Chondrocyte (in vitro differentiated cells): ENCODE measurements at places on chromosomes 2 and 18. TPM values are rescaled to one million over a fixed set of nuclear protein-coding genes. Genes with fewer than 3 reads are reported as not detected.

GRCh38 chr18:6593142-6593885, 136.2 kb upstream of the ARHGAP28 start:
- no peak overlapping the region for H3K4me3 ChIP-seq
- no peak overlapping the region for H3K27ac ChIP-seq
- peaks cover 45% of the 10 kb centered on the region for H3K4me1 ChIP-seq
- H3K36me3 ChIP-seq = no peaks in the 10 kb centered on the region
- H3K27me3 ChIP-seq = no peaks in the 10 kb centered on the region

- no peak overlapping the region for H3K27ac ChIP-seq
- DNase-seq = no peak
- no peaks in the 10 kb centered on the region for H3K36me3 ChIP-seq
These were observed 70.2 kb upstream of the TEX51 start for GRCh38 chr2:126828491-126828890.

DNA sequence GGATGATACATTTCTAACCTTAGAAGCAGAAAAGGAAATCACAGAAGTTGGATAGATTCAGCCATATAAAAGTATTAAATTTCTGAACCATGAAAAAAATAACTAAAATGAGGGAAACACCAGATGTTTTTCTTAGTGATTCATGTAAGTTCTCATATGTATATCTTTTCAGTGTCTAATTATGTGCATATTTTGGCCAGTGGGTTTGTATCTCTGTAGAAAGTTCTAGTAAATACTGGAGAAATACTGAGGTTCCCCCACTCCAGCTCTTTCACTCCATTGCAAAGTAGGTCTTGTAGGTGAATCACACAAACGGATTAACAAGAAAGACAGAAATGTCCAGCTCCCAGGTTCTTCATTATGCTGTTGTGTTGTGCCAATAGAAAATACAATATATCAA, 222.3 kb downstream of the NEDD4L start:
- peaks cover 73% of the 10 kb centered on the region for H3K4me1 ChIP-seq
- H3K36me3 ChIP-seq = no peaks in the 10 kb centered on the region

- H3K4me1 ChIP-seq = no peaks in the 10 kb centered on the region
- H3K27ac ChIP-seq = no peak overlapping the region
- H3K27me3 ChIP-seq = peaks cover 6% of the 10 kb centered on the region
- DNase-seq = no peak
- no peak overlapping the region for H3K4me3 ChIP-seq
These were observed 256.3 kb downstream of the LRRTM1 start for GRCh38 chr2:80048296-80048695.

DNA sequence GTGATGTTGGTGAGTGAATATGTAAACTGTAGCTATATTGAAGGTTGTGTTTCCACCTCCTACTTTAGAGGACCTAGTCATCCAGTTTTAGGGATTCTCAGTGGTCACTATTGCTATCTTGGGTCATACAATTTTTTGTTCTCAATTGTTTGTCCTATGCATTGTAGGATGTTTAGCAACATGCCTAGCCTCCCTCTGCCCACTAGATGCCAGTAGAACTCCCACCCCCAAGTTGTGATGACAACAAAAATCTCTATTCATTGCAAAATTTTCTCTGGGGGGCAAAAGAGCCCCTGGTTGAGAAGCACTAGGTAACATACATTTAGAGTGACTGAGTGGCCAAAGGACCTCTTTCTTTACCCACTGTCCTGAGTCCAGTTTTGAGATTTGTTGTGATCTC, 87.3 kb downstream of the LRRTM4 start:
- no peak overlapping the region for H3K4me3 ChIP-seq
- no peak overlapping the region for H3K27ac ChIP-seq
- no peak for DNase-seq
- H3K27me3 ChIP-seq = peaks cover 2% of the 10 kb centered on the region
- H3K36me3 ChIP-seq = no peaks in the 10 kb centered on the region
- H3K4me1 ChIP-seq = no peaks in the 10 kb centered on the region

GRCh38 chr2:41955316-41956043, 92.3 kb upstream of the PKDCC start:
- peaks cover 59% of the 10 kb centered on the region for H3K4me1 ChIP-seq
- H3K27me3 ChIP-seq = no peaks in the 10 kb centered on the region
- no peak overlapping the region for H3K4me3 ChIP-seq
- no peak for DNase-seq
- peak overlapping the region; percentile 74 for H3K27ac ChIP-seq

DNA sequence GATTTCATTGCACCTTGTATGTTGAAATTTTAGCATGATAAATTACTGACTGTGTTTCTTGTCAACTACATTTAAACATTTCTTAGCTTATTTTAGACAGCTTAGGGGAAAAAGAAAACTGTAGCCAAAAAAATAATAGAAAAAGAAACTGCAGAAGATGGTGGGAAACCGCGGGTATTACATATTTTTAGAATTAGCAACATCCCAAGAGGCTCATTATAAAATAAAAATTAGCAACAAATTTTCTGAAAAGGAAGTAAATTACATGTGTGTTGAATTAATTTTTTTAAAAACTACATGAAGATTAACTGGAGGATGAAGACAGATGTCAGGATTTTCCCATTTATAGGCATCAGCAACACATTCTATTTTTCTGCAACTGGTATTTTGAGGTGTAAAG, 4.3 kb downstream of the PELI1 start:
- peak overlapping the region; percentile 53 for H3K27ac ChIP-seq
- H3K36me3 ChIP-seq = no peaks in the 10 kb centered on the region
- H3K4me1 ChIP-seq = peaks cover 58% of the 10 kb centered on the region
- no peak for DNase-seq
- H3K27me3 ChIP-seq = no peaks in the 10 kb centered on the region

DNA sequence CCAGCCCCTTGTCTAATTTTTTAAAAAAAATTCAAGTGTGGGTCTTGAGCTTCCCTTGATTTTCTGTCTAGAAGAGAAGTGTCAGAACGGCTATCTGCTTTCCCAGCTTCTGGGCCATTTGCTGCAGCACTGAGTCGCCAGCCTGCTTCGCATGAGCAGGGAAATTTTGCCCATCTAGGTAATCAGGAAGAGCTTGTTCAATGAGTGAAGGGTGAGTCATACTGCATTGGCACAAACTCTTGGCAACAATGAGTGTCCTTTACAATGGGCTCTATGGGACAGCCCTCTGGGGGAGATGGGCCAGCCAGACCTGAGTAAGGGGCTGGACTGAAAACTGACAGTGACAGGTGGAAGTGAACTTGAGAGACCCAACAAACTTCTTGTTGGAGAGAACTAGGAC, 2.4 kb upstream of the RNF144A start:
- no peak overlapping the region for H3K27ac ChIP-seq
- no peak for DNase-seq
- no peaks in the 10 kb centered on the region for H3K27me3 ChIP-seq
- no peak overlapping the region for H3K4me3 ChIP-seq

GRCh38 chr2:3628241-3628679, 29.7 kb upstream of the ALLC start:
- no peak overlapping the region for H3K27ac ChIP-seq
- no peaks in the 10 kb centered on the region for H3K4me1 ChIP-seq
- H3K36me3 ChIP-seq = no peaks in the 10 kb centered on the region
- H3K4me3 ChIP-seq = no peak overlapping the region
- DNase-seq = peak; percentile 86

- no peaks in the 10 kb centered on the region for H3K4me1 ChIP-seq
- H3K36me3 ChIP-seq = no peaks in the 10 kb centered on the region
These were observed 86.1 kb downstream of the L3MBTL4 start for GRCh38 chr18:6328621-6329010.

DNA sequence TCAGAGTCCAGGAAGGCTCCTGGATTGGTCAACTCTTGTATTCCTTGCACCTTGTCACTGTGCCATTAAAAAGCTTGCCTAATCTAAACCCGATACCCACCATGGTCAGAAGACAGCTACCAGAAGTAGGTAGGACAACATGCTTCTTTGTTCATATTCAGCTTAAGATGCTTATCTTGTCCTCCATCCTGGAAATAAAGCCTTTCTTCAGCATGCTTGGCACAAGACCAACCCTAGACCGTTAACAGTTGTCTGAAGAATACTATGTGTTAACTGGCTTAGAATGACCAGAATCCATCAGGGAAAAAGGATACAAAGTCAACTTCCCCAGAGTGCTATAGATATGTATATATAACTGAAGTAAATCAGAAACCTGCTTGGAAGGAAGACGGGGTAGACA, 193.9 kb downstream of the ZRANB3 start:
- H3K27ac ChIP-seq = no peak overlapping the region
- H3K27me3 ChIP-seq = no peaks in the 10 kb centered on the region
- H3K4me1 ChIP-seq = no peaks in the 10 kb centered on the region
- DNase-seq = no peak
- peaks cover 3% of the 10 kb centered on the region for H3K36me3 ChIP-seq
- no peak overlapping the region for H3K4me3 ChIP-seq

DNA sequence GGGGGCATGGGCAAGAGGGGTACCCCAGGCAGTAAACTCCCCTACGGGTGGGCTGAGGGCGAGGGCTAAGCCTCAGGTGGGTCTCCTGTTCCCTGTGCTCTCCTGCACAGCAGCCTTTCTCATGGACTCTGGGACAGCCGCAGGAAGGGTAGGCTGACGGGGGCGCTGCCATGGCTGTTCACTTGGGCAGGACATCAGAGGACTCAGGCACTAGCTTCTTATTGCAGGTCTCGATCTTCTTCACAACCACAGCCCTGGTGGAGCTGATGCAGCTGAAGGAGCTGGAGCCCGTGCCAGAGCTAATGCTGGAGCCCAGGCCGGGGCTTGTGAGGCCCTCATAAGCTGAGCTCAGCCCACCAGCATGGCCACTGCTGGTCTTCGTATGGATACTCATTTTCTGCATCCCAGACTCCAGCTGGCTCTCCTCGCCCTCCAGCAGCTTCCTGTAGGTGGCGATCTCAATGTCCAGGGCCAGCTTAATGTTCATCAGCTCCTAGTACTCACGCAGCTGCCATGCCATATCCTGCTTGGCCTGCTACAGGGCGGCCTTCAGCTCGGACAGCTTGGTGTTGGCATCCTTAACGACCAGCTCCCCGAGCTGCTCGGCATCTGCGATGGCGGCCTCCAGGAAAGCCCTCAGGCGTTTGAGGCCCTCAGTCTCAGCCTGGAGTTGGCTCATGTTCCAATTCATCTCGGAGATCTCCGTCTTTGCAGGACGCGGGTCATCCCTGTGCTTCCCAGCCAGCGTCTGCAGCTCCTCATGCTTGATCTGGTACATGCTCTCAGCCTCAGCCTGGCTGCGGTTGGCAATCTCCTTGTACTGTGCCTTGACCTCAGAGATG, 359.8 kb upstream of the SETBP1 start:
- no peaks in the 10 kb centered on the region for H3K27me3 ChIP-seq
- DNase-seq = peak; percentile 71
- no peaks in the 10 kb centered on the region for H3K36me3 ChIP-seq
- H3K4me3 ChIP-seq = no peak overlapping the region

DNA sequence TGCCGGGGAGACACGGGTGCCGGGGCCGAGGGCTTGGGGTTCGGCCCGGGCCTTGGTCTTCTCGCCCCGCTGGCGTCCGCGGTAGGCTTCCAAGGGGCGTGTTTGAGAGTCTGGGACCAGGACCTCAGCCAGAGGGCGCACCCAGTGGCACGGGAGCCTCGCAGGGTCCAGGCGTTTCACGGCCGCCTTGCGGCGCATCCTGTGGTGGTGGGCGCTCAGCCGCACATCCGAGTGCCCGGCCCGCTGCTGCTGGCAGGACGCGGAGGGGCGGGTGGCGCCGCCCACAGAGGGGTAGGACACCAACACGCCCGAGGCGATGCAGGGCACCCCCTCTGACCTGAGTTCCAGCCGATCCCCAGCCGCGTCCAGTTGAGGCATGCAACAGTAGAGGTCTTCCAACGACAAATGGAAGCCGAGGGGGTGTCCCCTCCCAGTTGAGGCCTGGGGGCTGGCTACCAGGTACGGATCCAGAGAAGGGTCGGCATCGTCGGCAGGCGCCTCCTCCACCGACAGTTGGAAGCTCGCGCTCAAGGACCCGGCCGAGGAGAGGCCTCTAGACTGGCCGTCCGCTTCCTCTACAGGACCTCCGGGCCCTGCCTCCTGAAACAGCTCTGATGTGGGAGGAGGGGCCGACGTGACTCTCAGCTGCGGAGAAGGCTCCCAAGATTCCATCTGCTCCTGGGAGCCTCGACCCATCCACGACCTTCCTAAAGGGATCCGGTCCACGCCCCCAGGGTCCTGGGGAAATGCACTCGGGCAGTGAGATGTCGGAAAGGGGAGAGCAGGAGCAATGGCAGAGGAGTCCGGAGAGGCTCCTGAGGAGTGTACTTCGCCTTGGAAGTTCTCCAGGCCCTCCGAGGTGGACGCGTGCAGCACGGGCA, 6.3 kb downstream of the C2orf81 start:
- H3K4me3 ChIP-seq = no peak overlapping the region
- no peak for DNase-seq
- H3K36me3 ChIP-seq = no peaks in the 10 kb centered on the region

DNA sequence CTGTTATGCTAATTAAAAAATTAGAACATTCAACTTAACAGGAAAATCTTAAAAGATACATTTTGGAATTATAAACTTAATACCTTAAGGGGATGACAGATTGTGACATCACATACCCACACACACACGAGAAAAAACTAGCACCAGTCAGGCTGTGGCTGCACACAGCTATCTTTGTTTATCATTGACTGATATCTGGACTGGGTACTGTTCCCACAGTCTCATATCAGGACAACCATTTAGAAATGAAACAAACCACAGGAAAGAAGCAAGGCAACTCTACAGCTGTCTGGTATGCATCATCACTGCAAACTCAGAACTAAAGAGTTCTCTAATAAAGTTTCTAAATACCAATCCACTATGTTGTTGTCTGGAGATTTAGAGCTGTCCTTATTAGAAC, 210.9 kb upstream of the SMAD7 start:
- peaks cover 23% of the 10 kb centered on the region for H3K4me1 ChIP-seq
- peak overlapping the region; percentile 51 for H3K27ac ChIP-seq
- no peak for DNase-seq
- H3K36me3 ChIP-seq = peaks cover 17% of the 10 kb centered on the region

DNA sequence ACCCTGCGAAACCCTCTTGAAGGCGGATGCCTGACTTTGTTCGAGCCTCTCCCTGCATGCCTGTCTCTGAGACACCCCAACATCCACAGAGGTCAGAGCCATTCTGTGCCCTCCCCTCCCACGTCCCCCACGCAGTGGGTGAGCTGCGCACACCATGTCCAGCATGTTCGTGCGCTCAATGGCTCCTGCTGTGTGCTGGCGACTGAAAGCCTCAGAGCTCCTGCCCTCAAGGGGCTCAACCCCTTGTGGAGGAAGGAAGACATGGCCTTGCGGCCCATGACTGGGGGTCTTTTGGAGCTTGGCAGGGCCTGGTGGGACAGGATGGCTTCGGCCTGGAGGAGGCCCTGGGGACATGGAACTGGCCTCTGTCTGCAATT, 45.7 kb downstream of the ANKMY1 start:
- peaks cover 15% of the 10 kb centered on the region for H3K36me3 ChIP-seq
- DNase-seq = no peak
- H3K4me1 ChIP-seq = peaks cover 4% of the 10 kb centered on the region
- no peak overlapping the region for H3K4me3 ChIP-seq
- no peaks in the 10 kb centered on the region for H3K27me3 ChIP-seq
- no peak overlapping the region for H3K27ac ChIP-seq

GRCh38 chr2:49225126-49225525, 70.8 kb upstream of the FSHR start:
- peaks cover 9% of the 10 kb centered on the region for H3K27me3 ChIP-seq
- no peak overlapping the region for H3K4me3 ChIP-seq
- DNase-seq = no peak
- H3K4me1 ChIP-seq = no peaks in the 10 kb centered on the region
- H3K36me3 ChIP-seq = no peaks in the 10 kb centered on the region

The CSRNP3 gene
- total RNA-seq = 3.7 to 8.2 TPM (median 3.7 TPM) in 3 replicates

The TRABD2A gene
- 0.37 to 1.2 TPM (median 0.82 TPM) in 3 replicates for total RNA-seq

The ADGRF3 gene
- total RNA-seq = 0.10 to 0.85 TPM (median 0.12 TPM) in 3 replicates

The REL gene
- total RNA-seq = 4.9 to 6.8 TPM (median 5.4 TPM) in 3 replicates

The TUBB8B gene
- total RNA-seq = not detected in 3 replicates

The SKA1 gene
- total RNA-seq = 3.7 to 4.7 TPM (median 4.3 TPM) in 3 replicates

The ZBTB7C gene
- total RNA-seq = 1.00 to 4.4 TPM (median 1.4 TPM) in 3 replicates

The CDH7 gene
- total RNA-seq = not detected in 3 replicates

The CDH2 gene
- 175 to 208 TPM (median 198 TPM) in 3 replicates for total RNA-seq

The RRM2 gene
- total RNA-seq = 25.7 to 48.3 TPM (median 26.0 TPM) in 3 replicates

The MOGAT1 gene
- not detected in 3 replicates for total RNA-seq

The SERPINB4 gene
- total RNA-seq = not detected in 3 replicates

The NPHP1 gene
- total RNA-seq = 2.6 to 4.8 TPM (median 3.3 TPM) in 3 replicates

The GKN1 gene
- 0.37 TPM in 1 of 3 replicates, not detected in the others for total RNA-seq
